ENCODE measurements at places on chromosomes 6 and 20.

GRCh38 chr6:780706-781105 lies 87.8 kb upstream of the EXOC2 start:
- DNase-seq: no peak

DNA sequence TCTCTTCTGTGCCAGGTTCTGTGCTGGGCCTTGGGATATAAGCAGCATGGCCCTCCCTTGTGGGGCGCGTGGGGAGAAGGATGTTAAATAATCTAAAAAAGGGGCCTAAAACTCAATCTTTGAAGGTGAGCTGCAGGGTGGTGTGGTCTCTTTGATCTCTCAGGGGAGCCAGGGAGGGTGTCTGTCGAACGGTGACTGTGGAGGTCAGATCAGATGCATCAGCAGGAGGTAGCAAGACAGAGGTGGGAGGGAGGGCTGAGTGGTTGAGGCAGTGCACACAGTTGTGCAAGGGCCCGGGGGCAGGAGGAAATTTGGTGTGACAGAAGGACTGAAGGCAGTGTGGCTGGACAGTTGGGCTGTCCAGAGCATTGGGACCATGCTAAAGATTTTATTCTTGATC lies 287.3 kb downstream of the BMP7 start:
- DNase-seq: no peak

- DNase-seq: peak; percentile 78
These were observed 703.6 kb upstream of the SLC35B3 start for GRCh38 chr6:9138936-9139335.

DNA sequence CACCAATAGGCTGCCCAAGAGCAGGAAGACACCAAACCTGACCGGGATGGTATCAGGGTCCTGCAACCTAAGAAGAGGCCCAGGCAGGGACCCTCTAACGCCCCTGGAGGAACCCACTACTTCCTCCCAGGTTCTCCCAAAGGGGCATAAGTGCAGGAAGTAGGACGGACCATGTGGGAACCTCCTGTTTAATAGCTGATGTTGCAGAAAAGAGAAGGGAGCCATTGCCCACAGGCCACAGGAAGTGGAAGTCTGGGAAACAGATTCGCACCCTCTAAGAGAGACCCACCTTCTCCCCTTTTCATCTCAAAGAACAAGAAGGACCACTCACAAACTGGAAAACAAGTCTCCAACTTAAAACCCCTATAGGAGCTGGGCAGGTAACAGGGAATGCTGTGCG lies 18.1 kb downstream of the PREX1 start:
- no peak for DNase-seq

DNA sequence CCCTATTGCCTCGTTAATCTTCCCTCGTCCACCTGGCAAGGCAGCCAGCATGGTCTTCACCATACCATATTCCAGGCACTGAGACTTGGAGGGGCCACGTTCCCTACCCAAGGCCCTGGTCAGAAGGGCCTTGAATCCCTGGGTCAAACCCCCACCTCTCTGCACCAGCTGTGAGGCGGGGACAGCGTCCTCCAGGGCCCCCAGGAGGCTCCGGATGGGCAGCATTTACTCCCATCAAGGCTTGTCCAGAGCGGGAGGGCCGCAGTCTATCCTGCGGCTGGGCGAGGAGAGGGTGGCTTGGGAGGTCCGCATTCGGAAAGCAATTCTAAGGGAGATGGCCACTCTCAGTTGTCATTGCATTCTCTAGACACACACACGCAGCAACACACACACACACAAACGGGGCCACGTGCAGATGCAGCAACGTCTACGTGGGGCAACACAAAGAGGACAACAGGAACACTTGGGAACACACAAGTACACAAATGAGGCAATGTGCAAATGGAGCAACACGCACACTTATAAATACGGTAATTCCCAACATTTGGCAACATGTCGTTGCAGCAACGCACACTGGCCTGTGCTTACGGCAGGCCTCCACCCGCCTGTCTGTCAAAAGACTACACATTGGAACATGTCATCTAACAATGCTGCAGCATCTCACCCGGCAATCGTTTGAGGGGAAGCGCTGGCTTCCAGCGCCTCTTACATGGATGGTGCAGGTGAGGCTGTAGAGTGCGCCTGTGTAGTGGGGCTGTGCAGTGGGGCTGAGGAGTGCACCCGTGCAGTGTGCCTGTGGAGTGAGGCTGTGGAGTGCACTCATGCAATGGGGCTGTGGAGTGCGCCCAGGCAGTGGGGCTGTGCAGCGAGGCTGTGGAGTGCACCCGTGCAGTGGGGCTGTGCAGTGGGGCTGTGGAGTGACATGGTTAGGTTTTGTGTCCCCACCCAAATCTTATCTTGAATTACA lies 12.9 kb upstream of the NTSR1 start:
- DNase-seq: no peak

- DNase-seq: no peak
These were observed 53.1 kb upstream of the VSX1 start for GRCh38 chr20:25135031-25135430.

- DNase-seq: peak; percentile 20
These were observed 104.0 kb downstream of the ISM1 start for GRCh38 chr20:13325033-13325432.

- no peak for DNase-seq
These were observed 133.7 kb downstream of the EDN1 start for GRCh38 chr6:12423832-12424231.

DNA sequence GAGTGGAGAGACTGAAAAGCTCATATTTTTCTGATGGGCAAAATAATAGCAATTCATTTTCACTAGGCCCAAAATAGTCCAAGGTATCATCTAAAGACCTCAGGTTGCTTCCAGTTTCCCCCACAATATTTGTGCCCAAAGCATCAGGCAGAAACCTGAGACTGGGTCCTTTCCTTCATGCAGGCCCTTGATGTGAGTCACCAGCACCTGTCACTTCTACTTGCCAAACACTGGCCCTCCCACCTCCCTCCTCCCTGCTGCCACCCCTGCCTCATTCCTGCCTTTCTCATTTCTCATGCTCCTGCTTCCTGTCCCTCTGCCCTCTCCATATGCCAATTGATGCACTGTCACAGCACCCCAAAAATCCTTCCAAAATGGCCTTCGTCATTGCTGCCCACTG lies 230.4 kb upstream of the CST7 start:
- DNase-seq: no peak

- DNase-seq: no peak
These were observed 88.9 kb upstream of the NT5E start for GRCh38 chr6:85360794-85361642.

DNA sequence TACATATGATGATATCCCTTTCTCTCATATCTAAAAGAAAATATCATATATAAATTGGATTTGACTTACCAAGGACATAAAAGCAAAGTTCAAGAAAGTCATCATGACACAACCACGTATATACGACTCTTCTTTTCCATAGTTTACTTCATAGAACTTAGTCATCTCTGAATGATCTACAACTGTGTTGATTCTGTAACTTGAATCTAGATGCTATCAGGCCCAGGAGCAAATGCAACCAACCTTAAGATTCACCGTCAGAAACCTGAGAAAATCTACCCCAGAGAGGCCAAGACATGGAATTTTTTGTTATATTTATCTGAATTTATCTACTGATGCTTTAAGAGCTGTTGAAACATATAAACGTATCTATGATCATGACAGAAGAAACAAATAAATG lies 165.6 kb downstream of the PDE10A start:
- no peak for DNase-seq

- DNase-seq: peak; percentile 8
These were observed 58.2 kb downstream of the TRIM27 start for GRCh38 chr6:28865401-28866204.

DNA sequence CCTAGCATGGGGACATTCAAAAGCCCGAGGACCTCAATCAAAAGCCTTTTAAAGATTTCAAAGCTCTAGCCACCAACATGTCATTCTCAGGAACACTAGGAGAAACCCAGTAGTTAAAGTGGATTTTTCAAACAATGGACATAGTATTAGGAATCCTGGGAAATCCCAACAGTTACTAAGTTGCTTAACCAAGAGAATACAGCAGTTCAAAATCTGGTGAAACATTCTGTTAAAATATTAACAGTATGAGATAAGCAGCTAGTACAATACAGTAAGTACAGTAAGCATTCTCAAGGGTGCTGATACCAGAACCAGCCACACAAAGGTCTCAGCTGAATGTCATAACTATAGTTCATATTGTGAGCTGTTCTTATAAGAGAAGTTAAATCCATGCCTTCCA lies 68.6 kb downstream of the CDK19 start:
- DNase-seq: no peak

DNA sequence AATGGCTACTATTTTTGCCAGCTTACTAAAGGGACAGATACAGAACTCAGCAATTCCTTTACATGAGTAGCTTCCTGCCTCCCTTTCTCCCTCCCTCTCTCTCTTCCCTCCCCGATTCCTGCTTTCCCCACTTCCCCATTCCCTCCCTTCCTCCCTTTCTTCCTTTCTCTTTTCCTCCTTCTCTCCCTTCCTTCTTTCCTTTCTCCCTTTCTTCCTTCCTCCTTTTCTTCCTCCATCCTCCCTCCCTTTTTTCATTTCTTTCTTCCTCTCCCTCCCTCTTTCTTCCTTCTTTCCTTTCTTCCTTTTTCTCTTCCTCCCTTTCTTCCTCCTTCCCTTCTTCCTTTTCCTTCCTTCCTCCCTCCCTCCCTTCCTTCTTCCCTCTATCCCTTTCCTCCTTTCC lies 178.1 kb downstream of the RNF144B start:
- DNase-seq: no peak

GRCh38 chr6:62707156-62707555 lies 421.1 kb upstream of the KHDRBS2 start:
- DNase-seq: no peak

- no peak for DNase-seq
These were observed 119.8 kb downstream of the COL12A1 start for GRCh38 chr6:75085931-75086635.

- no peak for DNase-seq
These were observed 33.1 kb upstream of the ASF1A start for GRCh38 chr6:118860880-118861279.

DNA sequence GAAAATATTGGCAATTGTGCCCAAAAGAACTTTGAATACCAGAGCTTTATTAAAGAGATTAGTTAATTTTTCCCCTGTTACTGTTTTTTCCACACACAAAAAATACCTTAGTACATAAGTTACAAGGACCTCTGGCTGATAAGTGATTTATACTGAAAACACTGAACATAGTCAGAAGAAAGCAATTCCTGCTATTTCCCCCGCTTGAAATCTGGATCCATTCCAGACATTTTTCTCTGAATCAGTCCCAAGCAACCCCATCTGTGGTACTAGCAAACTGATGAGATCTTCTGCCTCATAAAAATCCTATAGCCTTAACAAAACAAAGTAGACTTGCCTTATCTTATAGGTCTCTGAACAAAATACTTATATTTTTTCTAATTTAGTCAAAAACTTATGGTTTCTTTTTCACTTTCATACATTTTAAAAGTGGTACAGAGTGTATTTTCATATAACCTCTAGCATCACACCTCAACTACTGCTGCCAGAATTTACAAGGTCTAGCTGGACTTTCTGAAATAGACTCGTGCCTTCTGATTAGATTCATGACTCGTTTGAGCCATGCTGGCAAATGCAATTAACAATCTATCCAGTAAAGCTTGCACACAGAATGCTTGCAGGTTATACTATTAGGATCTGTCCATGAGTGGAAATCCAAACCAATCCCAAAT lies 111.9 kb downstream of the TBX18 start:
- DNase-seq: no peak

DNA sequence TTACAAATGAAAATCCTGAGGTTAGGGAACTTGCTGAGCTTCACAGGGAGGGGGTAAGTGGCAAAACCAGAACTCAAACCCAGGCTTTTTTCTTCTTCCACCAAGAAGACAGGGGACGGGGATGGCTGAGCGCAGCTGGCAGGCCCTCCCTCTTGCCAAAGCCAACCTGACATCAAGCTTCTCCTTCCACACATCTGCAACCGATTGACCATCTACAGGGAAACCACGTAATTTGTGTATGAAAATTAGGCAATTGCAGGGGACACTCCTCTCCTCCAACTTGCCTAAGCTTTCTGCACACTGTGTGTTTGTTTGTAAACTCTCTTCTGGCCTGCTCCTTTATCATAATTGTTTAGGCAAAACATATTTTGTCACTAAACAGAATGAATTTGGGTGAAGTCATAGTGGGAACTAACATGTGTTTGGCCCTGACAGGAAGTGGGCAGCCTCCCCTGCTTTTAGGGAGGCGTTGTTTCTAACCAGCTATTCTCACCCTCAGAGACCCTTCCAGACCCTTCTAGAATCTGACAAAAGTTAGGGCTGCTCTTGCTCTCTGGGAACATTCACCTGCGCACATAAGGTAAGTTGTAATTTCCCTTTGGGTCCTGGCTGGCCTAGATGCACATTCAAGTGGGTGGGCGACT lies 18.9 kb downstream of the ZNF831 start:
- DNase-seq: no peak

- no peak for DNase-seq
These were observed 87.0 kb downstream of the ZMYND8 start for GRCh38 chr20:47269309-47270165.

GRCh38 chr6:140202964-140203515 lies 828.6 kb upstream of the CITED2 start:
- no peak for DNase-seq

- DNase-seq: no peak
These were observed 10.8 kb downstream of the DDO start for GRCh38 chr6:110404607-110405006.

DNA sequence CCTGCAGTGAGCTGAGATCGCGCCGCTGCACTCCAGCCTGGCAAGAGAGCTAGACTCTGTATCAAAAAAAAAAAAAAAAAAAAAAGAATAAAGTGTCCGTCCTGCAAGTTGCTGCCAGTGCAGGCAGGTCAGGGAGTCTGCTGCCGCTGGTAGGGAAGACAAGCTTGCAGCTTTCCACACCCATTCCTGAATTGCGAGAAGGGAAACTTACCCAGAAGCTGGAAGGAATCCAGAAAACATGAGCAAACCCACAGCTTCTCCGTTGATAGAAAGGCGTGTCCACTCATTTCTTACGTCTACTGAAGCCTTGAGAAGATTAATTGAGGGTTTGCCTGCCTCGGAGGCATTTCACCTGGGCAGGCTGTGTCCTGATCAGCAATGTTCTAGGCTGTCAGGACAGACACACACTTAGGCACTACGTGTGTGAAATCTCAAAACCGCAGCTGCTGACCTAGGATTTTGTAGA lies 61.6 kb upstream of the DSP start:
- no peak for DNase-seq

DNA sequence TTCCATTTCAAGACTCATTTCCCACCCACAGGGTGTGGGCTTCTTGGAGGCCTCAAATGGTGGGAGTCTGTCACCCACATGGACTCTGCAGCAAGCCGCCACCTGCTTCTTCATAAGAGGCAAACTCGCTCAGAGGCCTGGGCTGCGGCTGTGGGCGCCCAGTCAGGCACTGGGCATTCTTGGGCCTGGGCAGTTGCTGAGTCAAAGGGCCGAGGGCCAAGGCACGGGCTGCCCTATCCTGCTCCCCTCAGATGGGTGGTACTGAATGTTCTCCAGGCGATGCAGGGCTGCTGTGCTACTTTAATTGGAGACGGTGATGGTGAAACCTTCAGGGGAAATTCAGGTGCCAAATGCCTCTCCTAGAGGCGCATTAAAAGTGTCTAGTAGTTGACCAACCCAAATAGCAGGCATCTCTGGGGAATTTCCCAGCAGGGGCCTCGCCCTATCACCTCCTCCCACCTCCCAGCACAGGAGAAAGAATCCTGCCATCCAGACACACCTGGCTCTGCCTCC lies 57.9 kb downstream of the MAFB start:
- no peak for DNase-seq
